ENCODE measurements at places on chromosomes 2 and 18.

DNA sequence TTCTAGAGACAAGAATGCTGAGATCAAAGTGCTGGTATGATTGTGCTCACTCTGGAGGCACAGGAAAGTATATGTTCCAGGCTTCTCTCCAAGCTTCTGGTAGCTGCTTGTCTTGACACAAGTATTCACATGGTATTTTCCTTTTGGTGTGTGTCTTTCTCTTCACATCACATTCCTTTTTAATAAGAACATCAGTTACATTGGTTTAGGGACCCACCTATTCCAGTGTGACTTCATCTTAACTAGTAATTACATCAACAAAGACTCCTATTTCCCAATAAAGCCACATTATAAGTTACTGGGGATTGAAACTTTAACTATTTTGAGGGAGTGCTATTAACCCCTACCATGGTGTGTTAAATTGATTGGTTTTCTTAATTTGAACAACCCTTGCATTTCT lies 119.1 kb downstream of the FSIP2 start:
- no peak for DNase-seq

DNA sequence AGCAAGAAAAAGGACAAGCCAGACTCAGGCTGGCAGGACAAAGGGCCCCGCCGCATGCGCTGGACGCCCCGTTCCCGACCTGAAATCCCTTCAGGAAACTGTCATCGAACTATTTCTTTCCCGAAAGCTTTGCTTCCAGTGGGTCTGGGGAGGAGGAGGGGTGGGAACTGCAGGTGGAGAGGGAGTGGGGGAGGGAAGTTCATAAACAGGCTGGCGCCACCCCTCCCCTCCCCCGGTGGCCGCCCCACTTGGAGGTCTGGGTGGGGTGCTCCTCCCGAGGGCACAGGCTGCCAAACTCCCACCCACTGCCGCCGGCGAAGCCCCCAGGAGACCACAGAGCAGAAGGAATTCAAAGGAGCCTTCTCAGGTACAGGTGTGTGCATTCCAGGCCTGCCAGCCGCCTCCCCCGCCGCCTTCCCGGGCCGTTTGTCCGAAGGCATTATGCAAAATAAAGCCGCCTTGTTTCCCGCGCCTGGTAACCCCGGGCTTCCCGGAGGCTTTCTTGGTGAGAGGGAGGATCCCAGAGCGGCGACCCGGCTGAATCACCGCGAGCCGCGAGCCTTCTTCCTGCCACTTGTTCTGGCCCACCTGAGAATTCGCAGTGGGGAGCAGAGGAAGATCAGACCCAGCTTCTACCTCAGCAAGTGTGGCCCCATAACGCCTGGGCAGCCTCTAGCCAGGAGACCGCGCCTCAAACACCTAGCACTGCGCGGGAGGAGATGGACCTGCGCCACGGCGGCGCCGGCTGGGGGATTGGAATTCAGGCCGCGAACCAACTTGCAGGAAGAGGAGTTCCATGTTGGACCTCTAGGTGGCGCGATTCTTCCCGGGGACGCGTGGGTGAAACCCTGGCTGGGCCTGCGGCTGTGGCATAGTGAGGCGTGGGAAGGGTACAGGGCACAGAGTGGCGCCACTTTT lies 101.9 kb downstream of the FOXI3 start:
- peak; percentile 82 for DNase-seq

DNA sequence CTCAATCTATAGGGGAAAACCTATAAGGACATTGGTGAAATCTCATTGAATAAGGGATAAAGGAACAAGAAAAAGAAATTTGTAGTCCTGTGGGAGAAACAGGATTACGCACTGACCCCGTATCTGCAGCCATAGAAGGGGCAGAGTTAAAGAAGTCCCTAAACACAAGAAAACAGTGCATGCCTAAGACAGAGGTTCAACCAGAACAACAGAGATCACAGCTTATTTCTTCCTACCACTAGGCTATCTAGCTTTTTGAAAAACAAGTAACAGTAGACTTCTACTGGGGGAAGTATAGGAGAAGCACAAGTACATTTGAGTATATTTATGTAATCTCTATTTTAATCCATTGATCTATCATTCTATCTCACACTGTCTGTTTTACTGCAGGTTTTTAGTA lies 485.2 kb upstream of the REG3G start:
- no peak for DNase-seq

DNA sequence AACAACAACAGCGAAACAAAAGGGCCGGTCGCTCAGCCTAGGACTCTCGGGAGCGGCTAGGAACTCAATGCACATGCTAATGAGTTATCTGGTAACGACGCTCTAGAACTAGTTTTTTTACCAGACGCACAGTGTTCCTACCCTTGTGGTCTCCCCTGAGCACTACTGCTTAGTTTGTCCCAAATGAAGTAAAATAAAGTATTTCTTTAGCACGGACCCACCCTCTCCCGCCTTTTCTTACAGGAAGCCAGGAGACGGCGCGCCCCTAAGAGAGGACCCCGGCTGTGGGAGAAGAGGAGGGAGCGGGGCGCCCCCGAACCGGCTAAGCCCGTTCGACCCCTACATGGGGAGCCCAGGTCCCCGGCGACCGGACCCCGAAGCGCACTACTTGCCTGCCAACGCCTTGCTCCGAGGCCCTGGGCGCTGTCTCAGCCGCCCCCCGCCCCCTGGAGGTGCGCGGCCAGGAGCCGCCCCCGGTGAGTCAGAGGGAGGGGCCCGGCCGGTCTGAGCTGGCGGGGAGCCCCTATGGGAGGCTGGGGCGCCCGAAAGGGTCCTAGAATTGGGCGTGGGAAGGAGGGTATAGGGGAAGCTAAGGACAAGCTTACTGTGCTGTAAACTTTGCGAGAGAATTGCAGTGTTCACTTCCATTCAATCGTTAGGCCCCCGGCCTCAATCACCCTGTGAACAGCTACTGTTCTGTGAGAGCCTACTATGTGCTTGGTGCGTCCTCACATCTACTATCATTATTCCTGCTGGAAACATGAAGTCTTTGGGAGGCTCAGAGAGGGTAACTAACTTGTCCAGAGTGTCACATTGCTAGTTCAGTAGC lies 3.6 kb upstream of the CAPG start:
- no peak for DNase-seq

- DNase-seq: peak; percentile 45
Measured at GRCh38 chr2:3662239-3662638, 4.2 kb downstream of the ALLC start.

DNA sequence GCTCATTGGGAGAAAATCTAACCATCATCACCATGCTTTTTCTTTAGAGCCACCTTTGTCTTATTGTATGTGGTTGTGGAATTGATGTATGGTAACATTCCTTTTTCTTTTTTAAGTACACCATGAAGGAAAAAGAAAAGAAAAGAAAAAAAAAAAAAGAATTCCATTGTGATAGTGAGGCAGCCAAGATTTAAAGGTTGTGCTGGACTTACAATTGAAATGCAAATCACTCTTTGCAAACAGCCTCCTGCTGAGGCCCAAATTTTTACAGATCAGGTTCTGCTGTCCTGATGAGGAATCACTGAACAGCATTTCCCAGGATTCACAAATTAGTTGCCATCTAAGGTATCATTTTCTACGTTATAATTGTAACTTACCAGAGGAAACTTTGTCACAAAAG lies 1101.0 kb upstream of the FANCL start:
- no peak for DNase-seq

GRCh38 chr2:72138921-72139381 lies 8.7 kb downstream of the CYP26B1 start:
- peak; percentile 74 for DNase-seq

DNA sequence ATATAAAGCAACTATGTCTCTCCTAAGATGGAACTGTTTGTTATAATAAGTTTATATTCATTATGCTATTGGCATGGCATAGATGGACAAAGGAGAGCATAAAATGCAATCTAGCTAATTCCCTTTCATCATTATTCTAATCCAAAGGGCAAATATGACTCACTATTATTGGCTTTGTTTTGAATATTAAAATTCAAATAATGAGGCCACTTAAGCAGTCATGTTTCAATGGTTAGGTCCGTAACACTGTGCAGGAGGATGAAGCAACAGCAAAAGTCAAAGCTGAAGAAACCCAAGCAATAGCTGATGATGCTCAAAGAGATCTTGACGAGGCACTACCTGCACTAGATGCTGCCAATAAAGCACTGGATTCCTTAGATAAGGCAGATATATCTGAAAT lies 177.1 kb downstream of the TRABD2A start:
- no peak for DNase-seq

GRCh38 chr2:54657664-54658083 lies 65.8 kb upstream of the EML6 start:
- DNase-seq: peak; percentile 80

DNA sequence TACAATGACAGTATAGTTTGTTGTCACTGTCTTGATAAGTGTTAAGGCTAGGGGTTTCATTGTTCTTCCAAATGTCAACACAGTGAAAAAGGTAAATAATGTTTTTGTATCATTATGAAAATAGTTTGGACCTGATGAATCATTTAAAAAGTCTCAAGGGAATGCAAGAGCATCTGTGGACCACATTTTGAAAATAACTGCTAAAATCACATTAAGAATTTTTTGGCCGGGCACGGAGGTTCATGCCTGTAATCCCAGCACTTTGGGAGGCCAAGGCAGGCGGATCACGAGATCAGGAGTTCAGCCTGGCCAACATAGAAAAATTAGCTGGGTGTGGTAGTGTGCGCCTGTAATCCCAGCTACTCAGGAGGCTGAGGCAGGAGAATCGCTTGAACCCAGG lies 10.3 kb downstream of the SCN1A start:
- DNase-seq: no peak

GRCh38 chr2:149104221-149104620 lies 65.7 kb downstream of the LYPD6B start:
- DNase-seq: no peak

DNA sequence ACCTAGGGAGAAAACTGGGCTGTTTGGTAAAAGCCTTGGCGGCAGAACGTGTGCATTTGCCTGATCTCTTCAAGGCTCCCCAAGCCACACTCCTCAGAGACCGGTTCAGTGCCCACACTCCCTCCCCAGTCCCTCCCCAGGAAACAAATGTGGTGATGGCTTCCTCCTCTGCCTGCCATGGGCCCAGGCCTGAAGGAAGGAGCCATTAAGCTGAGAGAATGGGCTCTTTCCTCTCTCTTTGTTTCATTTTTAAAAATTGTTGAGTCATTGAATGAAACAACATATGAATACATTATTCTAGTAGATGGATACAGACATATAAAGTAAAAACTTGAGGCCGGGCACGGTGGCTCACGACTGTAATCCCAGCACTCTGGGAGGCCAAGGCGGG lies 50.6 kb upstream of the YWHAQ start:
- DNase-seq: no peak

- DNase-seq: no peak
Measured at GRCh38 chr2:172510088-172510487, 45.8 kb upstream of the PDK1 start.

DNA sequence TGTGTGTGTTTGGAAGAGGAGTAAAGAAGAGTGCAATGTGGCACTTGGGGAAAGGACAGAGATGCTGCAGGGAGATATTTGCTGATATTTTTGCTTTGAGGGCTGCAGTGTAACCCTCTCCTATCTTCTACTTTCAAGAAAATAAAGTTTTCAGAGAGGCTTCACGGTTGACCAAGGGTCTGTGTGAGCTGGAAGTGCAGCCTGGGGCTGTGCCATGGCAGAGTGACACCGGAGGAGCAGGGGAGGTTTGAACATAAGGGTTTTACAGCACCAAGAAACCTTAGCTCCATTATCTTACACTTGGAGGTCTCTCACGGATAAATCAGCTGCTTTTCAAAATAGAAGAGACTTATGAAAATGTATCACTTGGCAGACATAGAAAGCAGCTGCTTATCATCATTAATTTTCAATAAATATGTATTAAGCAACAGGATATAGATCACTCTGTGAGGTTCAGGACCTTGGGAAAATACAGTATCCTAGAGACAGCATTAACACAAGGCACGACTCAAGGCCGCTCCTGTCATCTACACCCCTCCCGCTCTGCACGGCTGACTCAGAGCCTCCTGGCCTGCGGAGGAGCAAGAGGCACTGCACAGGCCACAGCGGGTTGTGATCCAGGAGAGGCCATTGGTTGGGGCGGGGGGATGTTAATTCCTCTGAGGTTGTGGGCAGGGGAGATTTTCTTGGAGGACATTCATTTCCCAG lies 127.8 kb downstream of the COPS8 start:
- DNase-seq: no peak

DNA sequence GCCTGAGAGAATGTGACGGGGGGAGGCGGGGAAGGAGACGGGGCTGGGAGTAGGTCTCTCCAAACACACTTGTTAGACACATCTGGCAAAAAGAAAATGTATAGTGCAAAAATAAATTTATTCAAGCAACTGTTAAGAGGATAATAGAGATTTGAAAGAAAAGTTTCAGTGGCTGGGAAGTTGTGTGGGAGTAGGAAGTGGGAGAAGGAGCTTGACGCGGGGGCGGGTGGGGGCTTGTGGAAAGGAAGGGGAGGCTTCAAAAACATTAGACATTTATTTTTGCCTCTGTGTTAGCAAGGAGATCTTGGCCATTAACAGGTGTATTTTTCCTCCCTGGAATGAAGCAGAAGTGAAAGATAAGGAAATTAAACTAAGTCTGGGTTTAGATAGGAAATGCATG lies 90.3 kb downstream of the KLF7 start:
- no peak for DNase-seq

DNA sequence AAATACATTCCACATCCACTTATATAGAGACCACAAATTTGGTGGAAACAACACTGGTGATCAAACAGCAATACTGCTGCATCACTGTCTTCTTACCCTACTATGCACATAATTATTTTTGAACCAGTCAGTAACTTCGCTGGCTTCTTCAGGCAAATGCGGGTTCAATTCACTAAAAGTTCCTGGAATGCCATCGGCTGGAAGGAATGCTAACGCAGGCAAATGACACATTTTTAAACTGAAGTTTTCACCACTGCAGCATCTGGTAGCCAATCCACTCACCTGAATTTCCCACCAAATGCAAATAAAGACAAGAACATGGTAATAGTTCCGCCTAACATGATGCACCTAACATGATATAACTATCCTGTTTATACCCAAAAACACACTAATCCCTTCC lies 10.0 kb upstream of the HDHD2 start:
- no peak for DNase-seq

DNA sequence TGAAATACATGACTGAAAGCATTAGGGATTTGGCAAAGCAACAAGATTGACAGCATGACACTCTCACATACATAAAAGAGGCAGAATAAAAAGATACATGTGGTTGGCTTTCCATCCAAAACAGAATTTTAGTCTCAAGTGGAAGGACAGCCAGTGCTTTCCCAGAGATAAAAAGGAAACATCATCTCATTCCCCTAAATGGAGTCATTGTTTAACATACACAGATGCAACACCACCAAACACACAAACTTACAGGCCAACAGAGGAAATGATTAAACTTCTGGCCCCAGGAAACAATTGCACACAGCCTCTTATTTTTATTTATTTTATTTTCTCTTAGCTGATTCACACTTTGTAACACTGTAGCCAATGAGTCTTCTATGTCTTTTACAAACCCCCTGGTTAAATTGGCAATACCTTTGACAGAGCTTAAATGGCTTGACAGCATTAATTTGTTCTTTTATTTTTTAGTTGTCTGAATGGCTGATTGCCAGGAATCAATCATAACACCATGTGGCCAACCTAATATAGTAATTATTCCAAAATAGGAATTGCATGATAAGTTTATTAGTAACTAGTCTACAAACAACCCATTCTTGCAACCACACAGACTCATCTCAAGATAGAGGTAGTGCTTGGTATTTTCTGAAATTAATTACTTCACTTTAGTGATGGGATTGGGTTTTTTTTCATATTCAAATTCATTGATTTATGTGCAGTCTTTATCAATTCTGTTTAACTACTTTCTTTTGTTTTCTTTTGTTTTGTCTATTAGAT lies 190.5 kb downstream of the RND3 start:
- DNase-seq: no peak

GRCh38 chr2:193895226-193895625 lies 1700.5 kb upstream of the TMEFF2 start:
- DNase-seq: no peak

- no peak for DNase-seq
Measured at GRCh38 chr2:109537565-109538222, 76.1 kb downstream of the SEPTIN10 start.

All from spleen (tissue), 13 donors.